ENCODE measurements at places on chromosomes 12 and 14.

DNA sequence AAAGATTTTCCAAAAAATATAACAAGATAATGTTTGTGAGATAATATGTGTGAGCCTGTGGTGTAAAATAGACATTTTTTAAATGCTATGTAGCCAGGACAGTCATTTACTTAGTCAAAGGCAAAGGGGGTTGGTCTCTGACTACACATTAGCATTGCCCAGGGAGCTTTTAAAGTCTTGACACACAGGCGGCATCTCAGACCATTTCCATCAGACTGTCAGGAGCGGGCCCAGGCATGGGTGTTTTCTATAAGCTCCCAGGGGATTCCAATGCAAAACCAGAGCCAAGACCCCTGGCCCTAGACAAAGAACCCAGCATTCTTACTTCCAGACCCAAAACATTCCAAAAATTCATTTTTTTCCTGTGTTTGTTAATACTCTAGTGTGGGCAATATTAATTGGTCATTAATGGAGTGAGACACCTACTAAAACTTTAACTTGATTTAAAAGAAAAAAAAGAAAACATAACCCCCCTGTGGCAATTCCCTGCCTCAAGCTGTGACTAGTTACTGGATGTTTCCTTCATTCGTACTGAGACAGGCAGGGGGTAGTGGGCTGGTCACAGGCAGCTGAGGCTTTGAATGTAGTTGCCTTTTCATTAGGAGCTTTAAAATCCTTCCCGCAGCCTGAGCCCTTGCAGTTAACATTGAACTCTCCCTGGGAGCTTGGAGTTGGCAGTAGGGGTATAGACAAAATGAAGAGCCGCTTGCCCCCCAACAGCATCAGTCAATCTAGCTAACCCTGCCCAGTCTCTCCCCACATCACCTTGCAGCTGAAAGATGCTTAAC, 103.7 kb downstream of the CMKLR1 start:
- no peak for DNase-seq

- no peak for DNase-seq
These were observed 1.1 kb upstream of the DPPA3 start for GRCh38 chr12:7709969-7710675.

- no peak for DNase-seq
These were observed 44.8 kb downstream of the CPSF6 start for GRCh38 chr12:69284131-69284530.

- DNase-seq, result no peak
These were observed 565.5 kb downstream of the NOVA1 start for GRCh38 chr14:26032348-26032747.

DNA sequence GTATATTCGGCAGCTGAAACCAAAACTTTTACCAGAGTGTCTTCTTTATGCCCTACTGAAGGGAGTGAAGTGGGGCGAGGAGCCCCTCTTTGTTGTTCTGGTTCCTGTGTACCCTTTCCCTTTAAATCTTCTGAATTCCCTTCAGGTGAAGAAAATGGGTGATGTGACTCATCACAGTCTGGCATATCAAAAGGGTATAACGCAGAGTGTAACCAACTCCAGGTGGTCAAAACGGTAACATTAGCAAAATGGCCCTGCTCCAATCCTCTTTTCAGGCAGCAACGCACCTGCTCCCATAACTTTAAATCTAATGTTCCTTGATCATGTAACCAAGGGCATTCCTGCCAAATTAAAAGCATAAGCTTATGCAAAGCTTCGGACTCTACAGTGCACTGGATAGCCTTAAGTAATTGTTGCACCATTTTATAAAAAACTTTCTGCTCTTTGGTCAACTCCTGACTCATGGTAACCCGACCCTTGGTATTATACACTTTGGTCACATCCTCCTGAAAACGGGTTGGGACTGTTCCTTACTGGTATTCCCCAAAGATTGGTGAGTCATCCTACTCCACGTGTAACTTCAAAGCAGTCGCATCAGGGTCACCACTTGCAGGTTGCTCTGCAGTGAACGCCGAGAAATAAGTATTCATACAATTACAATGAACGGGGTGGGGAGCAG, 83.1 kb downstream of the KCNMB4 start:
- no peak for DNase-seq

- DNase-seq, result no peak
These were observed 209.8 kb upstream of the NUDT4 start for GRCh38 chr12:93167841-93168492.

- no peak for DNase-seq
These were observed 50.8 kb upstream of the MAX start for GRCh38 chr14:65153101-65153500.
